ENCODE measurements at places on chromosomes 13 and 19. TPM values are rescaled to one million over a fixed set of nuclear protein-coding genes. Genes with fewer than 3 reads are reported as not detected.
A peak's percentile ranks its signal among the peaks of the same experiment; 100 is the strongest.

DNA sequence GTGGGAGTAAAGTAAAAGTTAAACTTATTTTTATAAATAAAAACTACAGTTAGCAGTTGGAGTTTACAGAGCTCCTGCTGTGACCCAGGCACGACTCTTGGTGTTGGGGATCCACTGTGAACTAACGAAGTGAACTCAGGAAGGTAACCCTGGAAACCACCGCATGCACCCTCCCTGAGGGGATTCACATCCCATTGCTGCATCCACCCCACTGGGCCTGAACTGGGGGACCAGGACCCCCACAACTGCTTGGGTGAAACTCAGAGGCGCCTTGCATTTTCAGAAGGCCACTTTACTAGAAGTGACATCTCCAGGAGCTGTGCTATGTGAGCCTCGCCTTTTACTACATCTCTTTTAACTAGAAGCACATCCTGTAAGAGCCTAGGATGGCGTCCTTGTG is 166.4 kb downstream of the TEX29 start:
- no peak for DNase-seq

DNA sequence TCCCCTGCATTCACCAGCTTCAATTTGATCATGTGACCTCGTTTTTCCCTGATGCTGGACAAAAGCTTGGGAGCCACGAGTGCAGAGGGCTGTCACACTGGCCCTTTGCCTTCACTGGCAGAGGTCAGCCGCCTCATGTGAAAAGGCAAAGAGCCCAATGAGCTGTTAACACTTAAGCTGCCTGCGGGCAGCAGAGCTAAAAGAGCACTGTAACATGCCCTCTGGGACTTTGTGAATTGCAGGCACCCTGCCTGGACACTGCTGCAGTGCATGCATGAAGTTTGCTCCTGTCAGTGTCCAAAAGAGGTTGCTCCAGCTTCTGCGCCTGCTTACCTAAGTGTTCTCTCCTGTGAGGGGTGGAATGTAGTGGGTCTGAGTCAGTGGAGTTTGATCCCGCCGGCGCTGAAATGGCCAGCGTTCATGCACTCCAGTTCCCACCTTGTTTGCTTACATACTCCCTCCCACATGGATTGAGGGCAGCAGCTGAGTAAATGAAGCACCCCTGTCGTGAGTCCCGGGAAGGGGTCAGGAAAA is 193.7 kb downstream of the RFC3 start:
- no peak for DNase-seq

DNA sequence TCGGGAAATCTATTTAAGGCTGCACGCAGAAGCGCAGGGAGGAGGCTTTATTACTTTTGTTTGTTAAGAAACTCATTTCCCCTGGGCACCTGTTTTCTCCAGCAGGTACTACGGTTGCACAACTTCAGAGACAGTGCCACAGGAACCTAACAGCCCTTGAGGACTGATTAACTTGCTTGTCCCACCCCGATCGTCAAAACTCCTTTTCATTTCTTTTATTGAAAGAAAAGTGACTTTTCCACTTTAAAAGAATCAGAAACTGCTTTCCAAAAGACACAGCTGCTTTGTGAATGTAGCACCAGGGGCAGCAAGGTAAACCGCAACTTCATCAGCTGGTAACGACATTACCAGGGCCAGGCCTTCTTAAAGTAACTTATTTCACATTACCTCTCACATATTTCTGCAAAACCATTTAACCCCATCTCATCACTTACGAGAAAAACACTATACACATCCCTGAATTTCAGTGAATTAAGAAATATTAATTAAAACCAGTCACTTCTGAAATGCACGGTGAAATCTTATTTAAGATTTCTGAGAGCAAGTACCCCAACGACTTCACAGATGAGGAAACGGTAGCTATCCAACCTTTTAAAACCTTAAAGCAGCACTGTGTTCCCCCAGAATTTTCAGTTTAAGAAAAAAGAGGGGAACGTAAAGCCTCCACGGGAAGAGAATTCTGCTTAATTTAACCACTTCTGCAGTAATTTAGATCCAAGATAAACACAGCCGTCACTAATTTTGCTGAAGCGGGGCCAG is 1.4 kb downstream of the ANKRD10 start:
- DNase-seq = peak; percentile 23

DNA sequence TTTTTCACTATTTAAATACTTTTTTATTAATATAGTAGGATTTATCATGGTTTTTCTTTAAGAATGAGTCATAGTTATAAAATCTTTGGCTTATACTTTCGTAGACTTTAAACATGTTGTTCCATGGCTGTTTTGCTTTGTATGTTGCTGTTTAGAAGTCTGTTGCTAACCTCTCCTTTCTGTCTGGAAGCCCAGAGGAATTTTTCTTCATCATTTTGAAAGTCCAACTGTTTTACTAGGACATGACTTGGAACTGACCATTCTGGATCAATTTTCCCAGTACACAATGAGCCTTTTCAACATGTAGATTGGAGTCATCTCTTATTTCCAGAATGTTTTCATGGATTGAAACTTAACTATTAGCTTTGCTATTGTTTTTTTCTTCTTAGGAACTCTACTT is 7.9 kb downstream of the CAB39L start:
- peak; percentile 49 for DNase-seq

GRCh38 chr13:73492811-73493210 is 434.0 kb downstream of the KLF5 start:
- DNase-seq = peak; percentile 2

DNA sequence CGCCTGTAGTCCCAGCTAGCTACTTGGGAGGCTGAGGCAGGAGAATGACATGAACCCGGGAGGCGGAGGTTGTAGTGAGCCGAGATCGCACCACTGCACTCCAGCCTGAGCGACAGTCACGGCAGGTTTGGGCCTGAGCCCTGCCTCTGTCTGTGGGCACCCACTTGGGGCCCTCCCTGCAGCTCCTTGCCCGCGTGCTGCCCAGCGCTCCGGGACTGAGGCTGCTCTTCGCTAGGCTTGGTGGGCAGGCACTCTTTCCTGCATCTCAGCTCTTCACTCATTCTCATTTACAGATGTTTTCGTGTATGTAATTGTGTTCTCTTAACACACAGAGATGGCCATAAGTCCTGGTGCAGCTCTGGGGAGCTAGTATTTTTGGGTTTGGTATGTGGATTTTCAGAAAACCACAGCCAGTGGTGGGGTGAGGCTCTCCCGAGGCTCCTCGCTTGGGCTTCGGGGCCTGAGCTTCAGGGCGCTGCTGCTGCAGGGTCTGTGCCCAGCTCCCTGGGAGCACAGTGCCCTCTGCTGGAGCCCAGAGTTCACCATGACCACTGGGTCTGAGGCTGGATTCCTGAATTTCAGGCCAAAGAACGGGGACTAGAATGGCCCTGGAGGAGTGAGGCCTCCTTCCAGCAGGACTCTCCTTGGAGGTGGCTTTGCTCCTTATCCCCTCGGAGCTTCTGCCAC is 15.2 kb downstream of the UPF1 start:
- peak; percentile 83 for DNase-seq

DNA sequence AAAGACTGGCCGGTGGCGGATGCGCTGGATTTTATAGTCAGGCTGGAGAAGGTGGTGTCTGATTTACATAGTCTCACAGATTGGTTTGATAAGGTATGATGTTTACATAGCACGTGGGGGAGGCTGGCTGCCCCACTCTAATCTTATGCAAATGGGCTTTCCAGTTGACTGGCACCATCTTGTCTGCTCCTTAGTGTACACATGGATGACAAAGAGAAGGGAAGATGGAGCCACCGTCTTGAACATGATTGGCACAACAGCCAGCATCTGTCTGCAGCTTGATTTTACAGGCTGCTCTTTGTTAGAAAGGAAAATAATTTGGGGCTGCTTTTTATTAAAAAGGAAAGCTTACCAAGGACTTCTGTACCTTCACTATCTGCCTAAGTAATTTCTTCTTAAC is 265.2 kb upstream of the MAB21L1 start:
- no peak for DNase-seq

- DNase-seq = no peak
Observed at GRCh38 chr13:44908266-44908665, 81.0 kb downstream of the NUFIP1 start.

DNA sequence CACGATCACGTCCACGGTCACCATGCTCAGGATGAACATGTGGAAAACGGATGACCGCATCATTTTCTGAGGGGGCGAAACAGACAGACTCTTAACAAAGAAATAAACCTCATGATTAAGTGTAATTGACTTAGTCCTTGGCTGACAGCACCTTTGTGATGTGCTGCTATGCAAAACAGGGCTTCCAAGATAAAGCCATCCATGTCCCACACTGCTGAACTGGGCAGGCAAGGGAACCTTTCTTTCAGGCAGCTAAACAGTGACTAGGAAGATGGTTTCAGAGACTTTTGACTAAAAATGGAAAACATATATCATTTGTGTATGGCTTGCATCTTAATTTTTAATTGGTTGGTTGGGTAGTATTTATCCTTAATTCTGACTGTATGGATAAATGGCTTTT is 157.8 kb downstream of the NALCN start:
- DNase-seq = no peak

GRCh38 chr13:110682746-110683145 is 23.2 kb downstream of the CARS2 start:
- DNase-seq = no peak

GRCh38 chr19:11113140-11113708 is 24.0 kb downstream of the LDLR start:
- no peak for DNase-seq

DNA sequence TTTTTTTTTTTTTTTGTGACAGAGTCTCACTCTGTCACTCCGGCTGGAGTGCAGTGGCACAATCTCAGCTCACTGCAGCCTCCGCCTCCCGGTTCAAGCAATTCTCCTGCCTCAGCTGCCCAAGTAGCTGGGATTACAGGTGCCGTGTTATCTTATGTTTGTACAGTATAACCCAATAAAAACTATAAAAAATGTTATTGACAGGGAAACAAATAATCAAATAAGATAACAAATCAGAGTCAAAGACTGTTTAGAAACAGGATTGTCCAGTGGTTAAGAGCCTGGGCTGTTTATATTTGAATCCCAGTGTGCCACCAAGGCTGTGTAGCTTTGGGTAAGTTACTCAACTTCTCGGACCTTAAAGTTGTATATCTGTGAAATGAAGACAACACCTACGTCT is 19.1 kb upstream of the LMTK3 start:
- DNase-seq = no peak

- DNase-seq = no peak
Observed at GRCh38 chr13:58397596-58398387, 766.2 kb downstream of the PCDH17 start.

GRCh38 chr19:29247051-29247450 is 34.1 kb upstream of the UQCRFS1 start:
- DNase-seq = no peak

- no peak for DNase-seq
Observed at GRCh38 chr19:2300533-2300932, 7.4 kb downstream of the LINGO3 start.

DNA sequence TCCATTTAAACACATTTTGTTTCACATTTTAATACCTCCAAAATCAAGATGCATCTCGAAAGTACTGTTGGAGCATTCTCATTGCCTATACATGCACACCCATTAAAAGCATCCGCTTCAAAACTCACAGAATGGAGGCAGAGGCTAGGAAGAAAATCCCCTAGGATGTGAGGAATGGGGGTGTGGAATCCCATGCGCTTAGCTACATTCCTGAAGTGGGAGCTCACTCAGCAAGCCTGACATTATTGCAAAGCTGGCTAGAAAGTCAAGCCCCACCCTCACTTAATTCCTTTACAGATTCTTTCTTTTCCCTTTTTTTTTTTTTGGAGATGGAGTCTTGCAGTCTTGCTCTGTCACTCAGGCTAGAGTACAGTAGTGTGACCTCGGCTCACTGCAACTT is 4.6 kb upstream of the FAM32A start:
- peak; percentile 91 for DNase-seq

- no peak for DNase-seq
Observed at GRCh38 chr13:114124431-114124830, 8.0 kb downstream of the RASA3 start.

DNA sequence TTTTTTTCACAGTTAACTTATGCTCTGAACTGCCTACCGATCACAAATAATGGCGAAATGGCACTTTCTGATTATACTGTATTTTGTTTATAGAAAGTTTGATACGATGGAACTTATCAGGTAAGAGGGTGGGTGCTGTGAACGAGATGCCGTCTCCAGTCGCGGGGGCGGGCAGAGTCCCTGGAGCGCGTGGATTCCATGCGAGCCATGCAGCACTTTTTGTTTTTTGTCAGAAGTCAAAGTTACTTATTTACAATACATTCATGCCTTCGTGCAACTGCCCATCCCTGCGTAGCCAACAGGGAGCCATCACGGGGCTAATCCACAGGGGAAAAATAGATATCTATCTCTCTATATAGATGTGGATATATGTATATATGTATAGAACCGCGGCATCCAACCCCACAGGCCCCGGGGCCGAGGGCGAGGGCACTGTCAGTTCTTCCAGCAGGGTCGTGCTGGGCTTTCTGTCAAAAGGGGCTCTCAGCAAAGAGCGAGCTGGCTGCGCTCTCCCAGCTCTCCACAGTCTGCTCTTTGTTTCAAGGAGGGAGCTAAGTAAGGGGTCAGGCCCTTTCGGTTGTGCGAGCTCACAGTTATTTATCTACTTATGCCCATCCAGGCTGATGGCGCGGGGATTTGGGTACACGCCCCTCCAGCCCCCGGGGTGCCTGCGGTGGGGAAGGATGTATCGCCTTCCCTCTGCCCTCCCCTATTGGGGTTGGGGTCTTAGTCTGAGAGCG is 3.4 kb downstream of the SLITRK1 start:
- DNase-seq = no peak

GRCh38 chr19:53870485-53870844 is 2.8 kb downstream of the MYADM start:
- DNase-seq = no peak

DNA sequence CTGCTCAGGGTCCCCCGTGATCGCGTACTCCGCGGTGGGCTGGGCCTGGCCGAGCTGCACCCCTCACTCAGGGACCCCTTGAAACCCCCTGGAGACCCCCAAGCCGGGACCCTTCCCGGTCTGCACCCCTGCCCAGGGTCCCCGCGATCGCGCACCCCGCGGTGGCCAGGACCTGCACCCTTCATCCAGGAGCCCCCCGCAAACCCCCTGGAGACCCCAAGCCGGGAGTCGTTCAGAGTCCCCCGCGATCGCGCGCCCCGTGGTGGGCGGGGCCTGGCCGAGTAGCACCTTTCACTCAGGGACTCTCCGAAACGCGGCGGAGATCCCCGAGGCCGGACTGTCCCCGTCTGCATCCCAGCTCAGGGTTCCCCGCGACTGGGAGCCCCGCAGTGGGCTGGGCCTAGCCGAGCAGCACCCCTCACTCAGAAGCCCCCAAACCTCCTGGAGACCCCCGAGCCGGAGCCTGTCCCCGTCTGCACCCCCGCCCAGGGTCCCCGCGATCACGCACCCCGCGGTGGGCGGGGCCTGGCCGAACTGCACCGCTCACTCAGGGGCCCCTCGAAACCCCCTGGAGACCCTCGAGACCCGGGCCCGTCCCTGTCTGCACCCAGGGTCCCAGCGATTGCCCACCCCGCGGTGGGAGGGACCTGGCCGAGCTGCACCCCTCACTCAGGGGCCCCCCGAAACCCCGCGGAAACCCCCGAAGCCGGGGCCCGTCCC is 748 bp downstream of the LMNB2 start:
- no peak for DNase-seq

GRCh38 chr13:70014337-70014736 is 93.3 kb upstream of the ATXN8OS start:
- no peak for DNase-seq

Gene ZNF560
- total RNA-seq = 0.16 TPM

Gene CEACAM4
- not detected for total RNA-seq

Gene GPR4
- not detected for total RNA-seq

Gene KIR3DL1
- total RNA-seq = not detected

Gene EID2B
- total RNA-seq = 3.3 TPM

Gene KLF5
- 4.5 TPM for total RNA-seq

Gene UBE2L5
- not detected for total RNA-seq
